MM.1S (cell line): ENCODE measurements at places on chromosomes 2 and 18.

DNA sequence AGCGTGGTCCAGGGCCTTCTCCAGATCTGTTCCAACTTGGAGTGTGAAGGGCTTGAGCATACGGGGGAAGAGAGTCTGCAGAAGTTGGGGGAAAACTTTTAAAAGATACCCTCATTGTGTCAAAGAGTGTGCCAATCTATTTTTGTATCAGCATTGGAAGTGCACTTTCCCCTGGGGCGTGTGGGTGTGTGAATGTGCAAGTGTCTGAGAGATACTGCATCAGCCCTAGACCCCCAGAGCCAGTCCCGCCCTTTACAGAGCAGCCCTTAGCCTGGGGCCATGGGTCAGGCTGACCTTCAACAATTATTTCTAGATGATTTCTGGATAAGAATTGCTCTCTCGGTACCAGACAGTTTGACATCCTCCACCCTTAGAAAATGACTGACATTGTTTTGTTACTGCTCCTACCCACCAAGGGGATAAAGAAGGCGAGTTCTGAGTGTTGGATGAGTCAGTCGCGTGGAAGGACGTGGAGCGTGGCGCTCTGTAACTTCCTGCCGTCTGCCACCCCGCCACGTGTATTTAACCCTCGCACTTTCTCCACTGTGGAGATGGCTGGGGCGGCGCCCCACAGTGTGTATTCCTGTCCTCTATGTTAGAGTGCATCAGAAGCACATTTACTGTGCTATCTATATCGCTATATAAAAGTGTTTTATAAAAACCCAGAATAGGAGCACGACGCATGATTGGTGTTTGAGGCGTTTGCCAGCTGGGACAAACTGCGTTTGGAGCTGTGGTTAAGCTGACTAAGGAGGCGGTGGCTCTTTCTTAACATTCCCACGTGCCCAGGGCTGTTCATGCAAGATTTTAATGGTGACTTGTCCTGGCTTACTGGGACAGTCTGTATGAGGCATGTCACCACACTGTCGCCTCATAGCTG lies 122.6 kb downstream of the CABLES1 start:
- DNase-seq: no peak

DNA sequence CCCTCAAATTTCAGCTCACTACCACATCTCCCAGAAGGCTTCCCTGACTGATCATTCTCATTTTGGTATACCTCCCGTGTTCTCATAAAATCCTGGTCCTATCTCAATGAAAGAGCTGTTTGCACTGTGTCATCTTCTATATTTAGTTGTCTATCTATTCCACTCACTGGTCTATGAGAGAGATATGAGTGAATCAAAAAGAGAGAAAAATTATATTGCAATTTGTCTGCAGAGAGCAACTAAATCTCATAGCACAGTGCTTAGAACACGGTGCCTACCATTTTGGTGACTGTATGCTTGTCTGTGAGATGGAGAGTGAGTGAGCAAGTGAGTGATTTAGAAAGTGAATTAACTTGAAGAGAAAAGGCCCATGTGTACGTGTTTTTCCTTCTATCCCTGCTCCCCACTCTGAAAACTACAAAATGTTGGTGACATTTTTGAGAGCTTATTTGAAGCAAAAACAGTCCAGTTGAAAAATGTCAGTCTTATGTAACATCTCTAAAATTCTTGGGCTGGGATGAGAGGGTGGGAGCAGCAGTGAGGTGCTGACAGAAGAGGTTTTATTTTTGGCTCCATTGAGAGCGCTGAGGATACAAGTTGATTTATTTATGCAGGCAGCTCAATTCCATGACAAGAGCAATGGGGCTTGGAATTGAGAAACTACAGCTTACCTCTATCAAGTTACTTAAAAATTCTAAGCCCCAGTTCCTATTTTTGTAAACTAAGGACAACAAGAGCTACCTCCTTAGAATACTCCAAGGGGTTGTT lies 373.5 kb upstream of the CHST9 start:
- DNase-seq: no peak

DNA sequence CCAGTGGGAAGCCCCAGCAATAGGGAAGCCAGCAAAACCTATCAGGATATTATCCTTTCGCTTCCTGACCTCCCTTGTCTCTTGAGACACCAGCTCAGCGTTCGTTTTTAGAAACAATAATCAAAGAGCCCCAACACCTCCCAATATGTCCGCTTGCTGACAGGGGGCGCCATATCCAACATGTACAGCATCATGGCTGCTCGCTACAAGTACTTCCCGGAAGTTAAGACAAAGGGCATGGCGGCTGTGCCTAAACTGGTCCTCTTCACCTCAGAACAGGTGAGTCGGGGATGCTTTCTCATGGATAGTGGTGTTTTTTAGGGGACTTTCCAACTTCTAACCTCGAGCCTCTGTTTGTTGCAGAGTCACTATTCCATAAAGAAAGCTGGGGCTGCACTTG lies 28.7 kb downstream of the GAD1 start:
- DNase-seq: no peak

GRCh38 chr2:62176801-62177200 lies 19.1 kb upstream of the B3GNT2 start:
- DNase-seq: no peak

DNA sequence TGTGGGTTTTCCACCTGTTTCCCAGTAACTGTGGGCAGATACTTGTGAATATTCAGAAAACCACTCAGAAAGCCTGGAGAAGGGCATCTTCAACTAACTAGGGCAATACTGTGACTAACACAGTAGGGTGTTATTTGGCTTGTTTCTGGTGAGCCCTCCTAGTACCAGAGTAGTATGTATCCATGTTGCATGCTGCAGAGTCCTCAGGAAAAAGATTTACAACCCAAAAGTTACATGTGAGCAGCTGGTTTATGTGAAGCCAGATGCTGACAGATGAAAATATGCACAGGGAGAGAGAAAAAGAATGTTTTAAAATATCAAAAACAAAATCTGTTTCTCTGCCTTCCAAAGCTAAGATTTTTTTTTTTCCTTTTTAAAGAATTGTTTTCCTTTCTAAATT lies 333.2 kb upstream of the UBE2E3 start:
- DNase-seq: no peak

- DNase-seq: no peak
These were observed 129.3 kb downstream of the LNPK start for GRCh38 chr2:175872721-175873120.

- no peak for DNase-seq
These were observed 51.1 kb downstream of the COLEC12 start for GRCh38 chr18:449374-449773.

DNA sequence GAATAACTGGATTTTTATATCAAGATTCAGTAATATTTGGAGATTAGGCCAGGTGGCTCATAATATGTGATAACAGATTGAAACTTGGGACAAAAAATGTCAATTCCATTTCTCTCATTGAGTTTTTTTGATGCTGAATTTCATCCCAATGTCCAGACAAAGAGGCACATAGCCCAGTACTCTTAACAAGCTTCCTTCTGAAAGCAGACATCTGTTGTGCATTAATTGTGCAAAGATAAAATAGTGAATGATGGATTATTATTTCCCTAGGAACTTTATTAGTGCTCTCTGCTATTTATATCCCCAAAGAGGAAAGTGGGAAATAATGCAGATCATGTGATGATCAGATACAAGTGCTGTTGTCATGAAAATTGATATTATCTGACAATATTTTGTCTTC lies 234.1 kb downstream of the CCDC102B start:
- no peak for DNase-seq

- DNase-seq: no peak
These were observed 22.6 kb upstream of the FZD5 start for GRCh38 chr2:207792244-207792785.

DNA sequence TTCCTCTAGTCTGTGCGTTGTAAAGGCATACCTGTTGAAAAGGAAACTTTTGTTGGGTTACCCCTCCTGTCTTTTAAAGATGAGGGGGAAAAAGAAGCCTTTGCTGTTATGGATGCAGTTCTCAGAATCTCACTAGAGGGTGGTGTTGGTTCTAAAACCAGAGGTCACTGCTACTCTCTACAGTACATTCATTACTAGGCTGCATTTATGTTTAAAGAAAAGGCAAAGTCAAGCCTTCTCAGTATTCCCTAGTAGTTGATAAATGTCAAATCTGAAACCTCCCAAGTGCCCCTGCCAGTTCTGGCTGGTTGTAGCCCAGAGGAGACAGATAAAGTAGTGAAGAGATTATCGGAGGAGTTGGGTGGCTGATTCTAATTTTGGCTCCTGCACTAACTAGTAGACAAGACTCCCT lies 1.4 kb upstream of the PLCL1 start:
- peak; percentile 71 for DNase-seq

GRCh38 chr18:48576457-48576771 lies 37.6 kb downstream of the CTIF start:
- no peak for DNase-seq

- no peak for DNase-seq
These were observed 102.2 kb upstream of the RND3 start for GRCh38 chr2:150589681-150590080.

DNA sequence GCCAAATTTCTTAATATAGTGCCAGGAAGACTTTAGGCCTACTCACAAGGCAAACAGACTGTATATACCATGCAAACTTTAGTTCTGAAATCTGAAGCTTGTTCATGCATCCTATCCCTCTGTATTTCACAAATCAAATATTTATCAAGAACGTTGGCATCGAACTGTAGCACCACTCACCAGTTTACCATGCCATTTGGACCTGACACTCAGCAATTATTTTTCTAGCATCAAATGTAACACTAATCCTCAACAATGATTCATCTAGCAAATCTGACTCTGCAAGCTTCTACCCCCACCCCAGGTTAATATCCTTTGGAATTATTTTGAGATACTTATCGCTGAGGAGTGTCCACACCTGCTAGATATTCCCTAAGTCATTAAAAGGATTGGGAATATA lies 1506.6 kb downstream of the LRP1B start:
- no peak for DNase-seq

DNA sequence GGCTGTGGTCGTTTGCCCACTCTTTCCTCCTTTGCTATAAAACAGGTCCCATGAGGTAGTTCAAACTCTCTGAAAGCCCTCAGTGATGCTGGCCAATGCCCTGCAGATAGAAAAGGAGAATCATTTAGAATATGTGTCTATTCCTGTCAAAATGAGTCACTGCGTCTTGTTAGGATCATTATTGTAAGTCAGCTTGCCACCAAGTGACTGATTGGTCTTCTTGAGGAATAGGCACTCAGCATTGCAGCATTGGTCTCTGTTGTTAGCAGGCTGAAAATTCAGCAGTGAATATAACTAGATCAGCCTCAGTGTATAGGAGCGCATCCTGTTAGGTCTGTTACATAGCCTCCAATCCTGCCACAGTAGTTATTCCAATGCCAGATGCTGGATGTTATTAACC lies 28.9 kb downstream of the PRKRA start:
- no peak for DNase-seq

- no peak for DNase-seq
These were observed 110.7 kb downstream of the KLHL29 start for GRCh38 chr2:23495661-23496114.

DNA sequence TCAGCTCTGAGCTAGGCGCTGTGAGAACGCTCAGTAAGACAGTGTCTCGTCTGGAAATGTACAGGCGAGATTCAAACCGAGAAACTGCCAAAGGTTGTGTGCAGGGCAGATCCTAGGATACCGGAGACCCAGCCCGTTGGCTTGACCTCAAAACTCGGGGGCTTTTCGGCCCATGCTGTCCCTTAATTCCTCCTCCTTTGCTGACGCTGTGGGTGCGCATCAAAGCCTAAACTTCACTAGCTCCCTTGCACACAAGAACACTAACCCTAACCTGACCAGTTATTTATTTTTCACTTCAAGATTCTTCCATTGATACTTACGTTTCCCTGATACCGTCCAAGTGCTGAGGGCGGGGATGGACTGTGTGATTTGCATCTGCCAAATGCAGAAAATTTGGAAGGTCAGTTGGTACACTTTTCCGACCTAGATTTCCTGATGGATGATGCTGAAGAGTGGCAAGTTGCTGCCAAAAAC lies 1.0 kb upstream of the AAK1 start:
- no peak for DNase-seq

GRCh38 chr18:80112624-80113248 lies 3.7 kb downstream of the ADNP2 start:
- DNase-seq: no peak

GRCh38 chr2:102480285-102481195 lies 7.5 kb downstream of the SLC9A4 start:
- no peak for DNase-seq

DNA sequence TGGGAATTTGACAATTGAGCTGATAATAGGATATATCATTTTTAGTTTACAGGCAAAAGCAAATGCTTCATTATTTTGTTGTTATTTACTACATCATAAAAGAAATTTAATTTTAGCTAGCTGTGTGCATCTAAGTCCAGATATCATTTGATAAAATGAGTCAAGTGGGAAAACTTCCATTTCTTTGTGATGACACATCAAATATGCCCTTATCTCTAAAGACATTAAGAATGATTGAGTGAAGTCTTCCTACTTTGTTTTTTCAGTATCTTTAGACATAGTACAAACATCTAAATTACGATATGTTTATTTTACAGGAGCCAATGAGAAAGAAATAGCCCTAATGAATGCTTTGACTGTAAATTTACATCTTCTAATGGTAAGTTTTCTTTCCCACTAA lies 77.0 kb downstream of the KYNU start:
- DNase-seq: no peak

GRCh38 chr18:36798738-36799473 lies 29.9 kb downstream of the TPGS2 start:
- DNase-seq: no peak

GRCh38 chr2:116979916-116980764 lies 834.4 kb upstream of the DDX18 start:
- no peak for DNase-seq

DNA sequence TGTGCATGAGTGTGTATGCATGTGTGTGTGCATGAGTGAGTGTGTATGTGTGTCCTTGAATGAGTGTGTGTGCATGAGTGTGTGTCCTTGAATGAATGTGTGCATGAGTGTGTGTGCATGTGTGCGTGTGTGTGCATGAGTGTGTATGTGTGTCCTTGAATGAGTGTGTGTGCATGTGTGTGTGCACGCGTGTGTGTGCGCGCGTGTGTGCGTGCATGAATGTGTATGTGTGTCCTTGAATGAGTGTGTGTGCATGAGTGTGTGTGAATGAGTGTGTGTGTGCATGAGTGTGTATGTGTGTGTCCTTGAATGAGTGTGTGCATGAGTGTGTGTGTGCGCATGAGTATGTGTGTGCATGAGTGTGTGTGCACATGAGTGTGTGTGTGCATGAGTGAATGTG lies 271.9 kb downstream of the RNF144A start:
- no peak for DNase-seq
